ENCODE measurements at places on chromosomes 3 and 15. TPM values are rescaled to one million over a fixed set of nuclear protein-coding genes. Genes with fewer than 3 reads are reported as not detected.

GRCh38 chr15:94164202-94164807 lies 67.1 kb upstream of the MCTP2 start:
- H3K4me1 ChIP-seq = no peaks in the 10 kb centered on the region
- no peak overlapping the region for H3K4me3 ChIP-seq
- no peak overlapping the region for H3K27ac ChIP-seq

The SOX14 gene
- total RNA-seq = not detected

DNA sequence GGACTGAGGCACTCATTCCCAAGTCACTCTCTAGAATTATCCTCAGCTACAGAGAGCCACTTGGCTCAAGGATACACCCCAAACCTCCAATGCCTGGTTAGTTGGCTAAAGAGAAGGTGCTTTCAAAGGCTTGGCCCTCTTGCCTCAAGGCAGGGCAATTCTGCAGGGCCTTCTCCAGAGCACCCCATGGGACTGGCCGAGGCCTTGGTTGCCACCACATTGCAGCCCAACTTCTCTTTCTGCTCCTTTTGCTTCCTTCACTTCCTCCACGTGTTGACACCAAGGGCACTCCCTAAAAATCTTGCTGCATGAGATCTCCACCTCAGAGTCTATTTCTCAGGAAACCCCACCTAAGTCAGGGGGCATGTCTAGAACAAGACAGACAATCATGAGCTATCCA lies 36.7 kb downstream of the MEGF11 start:
- no peak overlapping the region for H3K4me3 ChIP-seq
- H3K4me1 ChIP-seq = no peaks in the 10 kb centered on the region

GRCh38 chr3:177611752-177612334 lies 414.6 kb upstream of the TBL1XR1 start:
- no peaks in the 10 kb centered on the region for H3K27me3 ChIP-seq
- H3K4me1 ChIP-seq = peaks cover 11% of the 10 kb centered on the region
- no peaks in the 10 kb centered on the region for H3K36me3 ChIP-seq
- no peak overlapping the region for H3K27ac ChIP-seq
- H3K4me3 ChIP-seq = no peak overlapping the region
- DNase-seq = no peak

DNA sequence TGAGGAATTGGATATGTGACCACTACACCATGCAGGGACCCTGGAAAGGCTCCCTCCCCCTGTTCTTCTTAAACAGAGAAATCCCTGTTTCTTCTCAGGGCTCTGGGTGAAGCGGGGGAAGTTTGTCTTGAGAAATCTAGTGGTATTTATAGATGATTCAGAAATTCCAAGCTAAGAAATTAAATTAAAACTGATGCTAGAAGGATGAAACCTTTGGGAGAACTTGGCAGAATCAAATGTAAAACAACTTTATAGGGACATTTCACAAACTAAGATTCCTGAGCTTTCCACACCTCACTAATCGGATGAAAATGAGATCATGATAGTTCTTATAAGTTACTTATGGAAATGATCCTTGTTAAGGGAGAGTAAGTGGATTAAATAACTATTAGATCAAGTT lies 54.2 kb downstream of the FBXL2 start:
- H3K27ac ChIP-seq = no peak overlapping the region
- no peaks in the 10 kb centered on the region for H3K4me1 ChIP-seq
- peaks cover 20% of the 10 kb centered on the region for H3K27me3 ChIP-seq
- DNase-seq = no peak

DNA sequence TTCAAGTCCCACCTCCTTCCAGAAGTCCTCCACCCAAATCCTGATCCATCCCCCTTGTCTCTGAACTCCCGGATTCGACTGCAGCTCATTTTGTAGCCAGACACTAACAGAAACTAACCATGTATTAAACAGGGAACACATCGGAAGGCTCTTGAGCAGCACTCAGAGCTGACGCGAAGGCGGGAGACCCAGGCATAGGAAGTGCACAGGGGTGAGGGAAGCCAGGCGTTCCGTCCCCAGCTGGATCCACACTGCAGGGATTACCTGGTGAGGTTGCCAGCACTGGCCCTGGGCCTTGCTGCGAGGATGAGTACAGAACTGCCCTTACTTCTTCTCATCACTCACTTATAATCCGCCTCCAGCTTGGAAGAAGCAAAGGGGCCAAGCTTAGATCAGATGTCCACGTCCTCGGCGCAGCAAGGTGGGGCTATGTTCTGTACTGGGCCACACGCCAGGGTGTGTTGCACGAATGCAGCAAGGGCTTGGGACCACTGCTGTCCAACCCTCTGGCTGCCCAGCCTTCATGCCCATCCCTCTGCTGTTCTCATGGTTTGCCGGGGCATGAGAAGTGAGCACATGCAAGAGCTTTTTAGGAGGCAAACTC lies 124.2 kb upstream of the SMAD3 start:
- H3K4me1 ChIP-seq = peaks cover 10% of the 10 kb centered on the region
- H3K27me3 ChIP-seq = peaks cover 5% of the 10 kb centered on the region
- H3K4me3 ChIP-seq = no peak overlapping the region

GRCh38 chr3:137024348-137024747 lies 66.6 kb downstream of the IL20RB start:
- no peak overlapping the region for H3K27ac ChIP-seq
- H3K27me3 ChIP-seq = peaks cover 1% of the 10 kb centered on the region
- no peak overlapping the region for H3K4me3 ChIP-seq
- H3K36me3 ChIP-seq = no peaks in the 10 kb centered on the region
- no peak for DNase-seq

The JMJD7 gene
- total RNA-seq = 9.4 TPM

GRCh38 chr3:112734736-112735350 lies 93.9 kb upstream of the CCDC80 start:
- DNase-seq = peak; percentile 46
- no peak overlapping the region for H3K4me3 ChIP-seq
- H3K36me3 ChIP-seq = no peaks in the 10 kb centered on the region
- no peaks in the 10 kb centered on the region for H3K27me3 ChIP-seq
- H3K4me1 ChIP-seq = peaks cover 27% of the 10 kb centered on the region
- no peak overlapping the region for H3K27ac ChIP-seq

GRCh38 chr3:177483182-177483967 lies 286.1 kb upstream of the TBL1XR1 start:
- peaks cover 6% of the 10 kb centered on the region for H3K4me1 ChIP-seq
- H3K27me3 ChIP-seq = no peaks in the 10 kb centered on the region
- H3K4me3 ChIP-seq = no peak overlapping the region
- no peak for DNase-seq

DNA sequence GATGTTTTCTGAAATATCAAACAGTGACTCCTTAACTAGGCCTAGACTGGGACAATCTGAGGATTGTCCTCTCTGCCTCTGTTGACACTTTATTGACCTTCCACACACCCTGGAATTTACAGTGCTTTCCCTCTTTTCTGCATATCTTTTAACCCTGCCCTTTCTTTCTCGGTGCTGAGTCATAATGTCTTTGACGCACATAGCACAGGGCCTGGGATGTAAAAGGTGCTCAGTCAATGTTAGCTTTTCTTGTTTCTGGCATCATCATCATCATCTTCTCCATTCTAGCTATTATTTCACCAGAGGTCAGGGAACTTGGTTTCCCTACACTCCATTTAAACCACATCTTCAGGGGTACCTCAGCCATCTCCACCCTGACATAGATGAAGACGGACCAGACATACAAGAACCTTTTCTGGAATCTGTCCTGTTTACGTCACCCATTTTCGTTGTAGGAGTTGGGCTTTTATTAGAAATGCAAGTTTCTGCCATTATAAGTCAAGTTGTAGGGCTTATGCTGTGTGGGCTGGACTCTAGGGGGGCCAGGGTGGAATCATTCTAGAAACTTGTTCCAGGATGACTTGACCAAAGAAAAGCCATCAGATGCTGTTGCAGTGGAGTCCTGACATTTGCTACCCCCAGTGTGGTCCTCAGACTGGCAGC lies 46.6 kb downstream of the ZBTB38 start:
- H3K4me1 ChIP-seq = peaks cover 59% of the 10 kb centered on the region
- peak overlapping the region; percentile 98 for H3K27ac ChIP-seq
- DNase-seq = no peak
- peaks cover 22% of the 10 kb centered on the region for H3K36me3 ChIP-seq
- H3K27me3 ChIP-seq = no peaks in the 10 kb centered on the region
- no peak overlapping the region for H3K4me3 ChIP-seq

- H3K4me3 ChIP-seq = no peak overlapping the region
- H3K36me3 ChIP-seq = peaks cover 23% of the 10 kb centered on the region
- no peak for DNase-seq
- peaks cover 4% of the 10 kb centered on the region for H3K4me1 ChIP-seq
These were observed 31.3 kb downstream of the EFL1 start for GRCh38 chr15:82231233-82231632.

DNA sequence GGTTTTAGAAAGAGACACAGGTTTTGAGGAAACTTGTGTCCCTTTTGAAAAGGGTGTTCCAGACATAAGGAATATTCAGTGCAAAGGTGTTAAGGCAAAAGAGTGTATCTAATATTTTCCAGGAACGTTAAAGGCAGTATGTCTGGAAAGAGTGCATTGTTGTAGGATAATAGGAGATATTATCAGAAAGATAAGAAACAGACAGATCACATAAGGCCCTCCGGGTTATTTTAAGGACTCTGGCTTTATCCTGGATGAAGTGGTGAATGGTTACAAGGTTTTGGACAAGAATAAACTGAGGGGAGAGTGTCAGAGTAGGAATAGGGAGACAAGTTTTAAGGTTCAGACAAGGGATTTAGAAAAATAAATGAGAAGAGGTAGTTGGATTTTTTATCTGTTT lies 493.7 kb upstream of the GRM7 start:
- no peak for DNase-seq
- H3K27me3 ChIP-seq = no peaks in the 10 kb centered on the region
- no peaks in the 10 kb centered on the region for H3K4me1 ChIP-seq
- no peak overlapping the region for H3K4me3 ChIP-seq

DNA sequence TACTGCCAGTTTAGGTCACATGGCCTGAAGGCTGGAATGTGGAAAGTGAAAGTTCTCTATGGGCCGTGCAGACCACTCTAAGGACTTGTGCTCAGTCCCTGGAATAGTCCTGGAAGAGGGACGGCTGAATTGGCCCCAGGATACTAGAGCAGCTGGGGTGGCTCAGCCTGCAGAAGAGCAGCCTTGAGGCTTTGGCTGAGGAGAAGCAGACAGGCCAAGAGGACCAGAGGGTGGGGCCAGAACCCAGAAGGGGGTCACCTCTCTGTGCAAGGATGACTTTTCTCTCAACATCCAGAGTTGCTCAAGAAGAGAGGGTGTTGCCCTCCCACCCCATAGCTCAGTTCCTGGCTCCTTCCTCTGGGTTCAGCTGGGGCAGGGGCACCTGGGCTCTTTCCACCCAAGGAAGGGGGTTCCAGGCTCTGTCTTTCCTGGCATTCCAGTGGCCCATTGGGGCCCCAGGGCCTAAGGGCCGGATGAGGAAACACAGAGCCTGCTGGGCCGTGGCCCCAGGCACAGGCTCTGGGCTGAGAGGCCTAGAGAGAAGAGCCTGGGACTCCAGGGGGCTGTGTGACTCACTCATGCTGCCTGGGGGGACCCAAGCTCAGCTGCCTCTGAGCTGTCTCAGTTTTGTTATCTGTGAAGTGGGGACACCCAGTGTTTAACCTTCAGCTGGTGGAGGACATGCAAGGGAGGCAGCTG lies 8.5 kb upstream of the FBLN2 start:
- peaks cover 28% of the 10 kb centered on the region for H3K4me1 ChIP-seq
- no peak overlapping the region for H3K4me3 ChIP-seq
- H3K27me3 ChIP-seq = peaks cover 19% of the 10 kb centered on the region
- no peak for DNase-seq
- H3K36me3 ChIP-seq = peaks cover 5% of the 10 kb centered on the region

DNA sequence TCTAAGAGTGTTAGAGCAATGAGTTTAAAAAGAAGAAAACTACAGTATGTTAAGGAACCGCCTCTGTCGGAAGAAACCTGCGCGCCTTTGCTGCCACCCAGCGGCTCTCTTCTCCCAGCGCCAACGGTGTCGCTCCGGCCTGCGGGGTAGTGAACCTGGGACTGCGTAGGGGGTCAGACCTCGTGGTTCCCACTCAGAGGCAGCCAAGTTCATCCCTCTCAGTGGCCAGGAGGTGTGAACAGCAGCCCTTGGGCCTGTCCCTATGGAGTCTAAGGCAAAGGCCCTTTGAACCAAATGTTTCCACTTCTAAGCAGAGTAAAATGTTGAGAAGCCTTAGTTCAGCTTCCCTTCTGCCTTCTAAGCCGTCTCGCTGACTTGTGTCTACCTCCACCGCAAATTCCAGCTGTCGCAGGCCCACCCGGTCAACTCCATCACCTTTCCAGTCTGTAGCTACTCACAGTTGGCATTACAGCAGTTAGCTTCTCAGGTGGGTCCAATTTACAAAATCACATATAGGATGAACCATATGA lies 980 bp upstream of the RAB27A start:
- no peaks in the 10 kb centered on the region for H3K27me3 ChIP-seq
- H3K27ac ChIP-seq = peak overlapping the region; percentile 90
- H3K4me3 ChIP-seq = peak overlapping the region; percentile 93
- DNase-seq = peak; percentile 86

- DNase-seq = no peak
- peaks cover 3% of the 10 kb centered on the region for H3K4me1 ChIP-seq
- H3K36me3 ChIP-seq = no peaks in the 10 kb centered on the region
These were observed 52.6 kb upstream of the ABHD10 start for GRCh38 chr3:111926266-111926676.

- H3K27me3 ChIP-seq = peaks cover 47% of the 10 kb centered on the region
- H3K27ac ChIP-seq = peak within 1 kb of the TSS; percentile 32
- DNase-seq = peak; percentile 50
- no peaks in the 10 kb centered on the region for H3K36me3 ChIP-seq
- peak within 1 kb of the TSS; percentile 72 for H3K4me3 ChIP-seq
These were observed at the start of gene FBLN2 for GRCh38 chr3:13548696-13549622. Gene FBLN2, plus strand, starts transcription at chr3:13549125. Its CDS starts 21,231 bp downstream, at chr3:13570356.

DNA sequence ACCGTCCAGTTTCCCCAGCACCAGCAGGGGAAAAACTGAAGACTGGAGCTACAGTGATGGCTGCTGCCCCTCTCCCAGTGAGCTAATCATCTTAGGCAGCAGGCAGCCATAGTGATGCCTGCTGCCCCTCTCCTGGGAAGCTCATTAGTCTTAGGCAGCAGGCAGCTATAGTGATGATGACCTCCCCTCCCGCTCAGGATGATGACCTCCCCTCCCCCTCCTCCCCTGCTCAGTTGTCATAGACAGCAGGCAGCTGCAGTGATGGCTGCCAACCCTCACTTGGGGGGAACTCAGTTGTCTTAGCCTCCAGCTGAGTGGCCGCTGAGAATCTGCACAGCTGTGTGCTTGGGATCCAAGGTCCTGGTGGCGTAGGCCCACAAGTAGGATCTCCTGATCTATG lies 80.9 kb upstream of the MANF start:
- H3K4me3 ChIP-seq = no peak overlapping the region
- H3K4me1 ChIP-seq = no peaks in the 10 kb centered on the region
- no peak for DNase-seq
- H3K27ac ChIP-seq = no peak overlapping the region

GRCh38 chr15:86229936-86230335 lies 150.3 kb downstream of the AGBL1 start:
- H3K36me3 ChIP-seq = no peaks in the 10 kb centered on the region
- no peak overlapping the region for H3K4me3 ChIP-seq
- H3K27ac ChIP-seq = no peak overlapping the region
- H3K27me3 ChIP-seq = peaks cover 34% of the 10 kb centered on the region
- no peak for DNase-seq
- H3K4me1 ChIP-seq = peaks cover 5% of the 10 kb centered on the region

DNA sequence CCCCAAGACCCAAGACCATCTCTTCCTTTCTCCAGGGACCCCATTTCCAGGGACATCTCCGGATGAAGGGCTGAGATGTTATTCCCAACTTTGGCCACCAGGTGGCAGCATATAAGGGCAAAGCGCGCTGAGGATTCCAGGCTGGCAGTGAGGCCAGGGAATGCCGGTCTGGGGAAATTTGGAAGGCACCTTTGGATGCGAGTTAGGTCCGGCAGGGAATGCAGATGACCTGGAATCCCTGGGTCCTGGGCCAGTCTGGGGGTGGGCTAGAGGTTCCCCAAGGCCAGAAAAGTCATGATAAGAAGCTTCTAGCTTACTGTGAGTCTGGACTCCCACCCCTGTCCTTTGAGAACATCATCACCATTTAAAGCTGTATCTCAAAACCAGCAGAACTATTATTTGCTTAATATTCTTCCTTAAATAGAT lies 1.6 kb upstream of the CHST13 start:
- no peaks in the 10 kb centered on the region for H3K4me1 ChIP-seq
- H3K27ac ChIP-seq = no peak overlapping the region
- peak; percentile 21 for DNase-seq
- H3K4me3 ChIP-seq = no peak overlapping the region
